ENCODE measurements at places on chromosomes 6 and 20. TPM values are rescaled to one million over a fixed set of nuclear protein-coding genes. Genes with fewer than 3 reads are reported as not detected.
A peak's percentile ranks its signal among the peaks of the same experiment; 100 is the strongest.

DNA sequence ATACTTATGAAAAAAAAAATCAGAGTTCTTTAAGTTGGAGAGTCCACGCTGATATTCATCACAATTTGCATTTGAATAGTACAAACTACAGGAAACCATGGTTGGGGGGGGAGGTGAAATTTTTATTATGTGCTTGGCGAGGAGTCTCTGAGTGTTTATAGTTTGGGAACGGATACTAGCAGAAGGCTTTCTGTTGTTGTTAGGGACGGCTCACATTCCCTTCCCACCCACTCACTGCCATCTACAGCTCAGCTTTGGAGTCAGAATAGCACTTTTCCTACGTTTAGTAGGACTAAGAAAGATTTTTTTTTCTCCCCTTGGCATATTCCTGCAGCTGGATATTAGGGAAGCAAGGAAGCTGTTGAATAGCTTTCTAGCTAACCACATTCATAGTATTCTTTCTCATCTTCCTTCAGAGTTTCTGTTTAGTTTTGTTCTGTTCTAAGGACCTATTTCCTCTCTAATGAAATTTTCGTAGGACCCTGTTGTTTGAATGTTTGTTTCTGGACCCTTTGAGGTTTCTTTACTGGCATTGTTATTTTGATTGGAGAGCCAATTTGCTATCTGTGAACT is 235.1 kb upstream of the ZNF217 start:
- DNase-seq = no peak
- no peaks in the 10 kb centered on the region for H3K36me3 ChIP-seq
- H3K27me3 ChIP-seq = no peaks in the 10 kb centered on the region
- peak overlapping the region; percentile 70 for H3K27ac ChIP-seq
- H3K4me3 ChIP-seq = no peak overlapping the region

GRCh38 chr6:112193535-112194051 is 60.8 kb downstream of the LAMA4 start:
- H3K36me3 ChIP-seq = no peaks in the 10 kb centered on the region
- peak; percentile 25 for DNase-seq
- no peak overlapping the region for H3K4me3 ChIP-seq
- H3K27ac ChIP-seq = no peak overlapping the region
- H3K27me3 ChIP-seq = no peaks in the 10 kb centered on the region

GPR6 gene
- total RNA-seq = not detected

PPP1R3G gene
- 0.56 TPM for total RNA-seq

GRCh38 chr6:15913573-15913972 is 215.3 kb upstream of the MYLIP start:
- H3K27me3 ChIP-seq = peaks cover 2% of the 10 kb centered on the region
- H3K4me1 ChIP-seq = no peaks in the 10 kb centered on the region
- H3K4me3 ChIP-seq = no peak overlapping the region
- DNase-seq = no peak
- no peaks in the 10 kb centered on the region for H3K36me3 ChIP-seq

- H3K27me3 ChIP-seq = no peaks in the 10 kb centered on the region
- DNase-seq = no peak
- no peak overlapping the region for H3K27ac ChIP-seq
- no peaks in the 10 kb centered on the region for H3K36me3 ChIP-seq
- H3K4me1 ChIP-seq = no peaks in the 10 kb centered on the region
- no peak overlapping the region for H3K4me3 ChIP-seq
Measured at GRCh38 chr6:71204741-71205140, 83.9 kb upstream of the OGFRL1 start.

GRCh38 chr6:81309811-81310210 is 442.7 kb downstream of the TENT5A start:
- no peak for DNase-seq
- no peaks in the 10 kb centered on the region for H3K4me1 ChIP-seq
- no peak overlapping the region for H3K4me3 ChIP-seq
- no peak overlapping the region for H3K27ac ChIP-seq
- H3K27me3 ChIP-seq = no peaks in the 10 kb centered on the region

DNA sequence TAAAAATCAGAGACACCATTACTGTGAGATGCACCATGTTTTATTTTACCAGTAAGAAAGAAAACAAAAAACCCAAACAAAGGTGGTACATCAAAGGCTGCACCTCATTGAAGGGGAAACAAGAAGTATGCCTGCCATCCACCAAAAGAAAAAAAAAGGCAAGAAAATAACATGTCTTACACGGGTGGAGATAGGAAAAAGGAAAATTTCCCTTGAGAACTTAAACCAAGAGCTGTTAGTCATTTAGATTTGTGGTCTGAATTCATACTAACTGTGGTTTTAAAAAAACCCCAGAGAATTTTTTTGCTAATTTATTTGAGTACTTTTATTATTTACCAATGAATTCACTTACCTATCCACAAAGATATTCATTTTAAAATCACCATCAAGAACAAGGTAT is 144.0 kb downstream of the LRRC1 start:
- no peak overlapping the region for H3K27ac ChIP-seq
- no peak for DNase-seq
- no peaks in the 10 kb centered on the region for H3K36me3 ChIP-seq
- no peaks in the 10 kb centered on the region for H3K4me1 ChIP-seq
- no peak overlapping the region for H3K4me3 ChIP-seq

GINS1 gene
- total RNA-seq = 59.9 TPM

C6orf62 gene
- 135 TPM for total RNA-seq

GRCh38 chr20:40276301-40276700 is 412.7 kb downstream of the MAFB start:
- no peaks in the 10 kb centered on the region for H3K4me1 ChIP-seq
- H3K27me3 ChIP-seq = no peaks in the 10 kb centered on the region
- H3K36me3 ChIP-seq = no peaks in the 10 kb centered on the region
- no peak overlapping the region for H3K4me3 ChIP-seq
- no peak overlapping the region for H3K27ac ChIP-seq

C20orf141 gene
- not detected for total RNA-seq

GRCh38 chr6:123323452-123324329 is 313.1 kb downstream of the TRDN start:
- H3K4me1 ChIP-seq = peaks cover 6% of the 10 kb centered on the region
- no peak overlapping the region for H3K27ac ChIP-seq
- no peaks in the 10 kb centered on the region for H3K36me3 ChIP-seq
- H3K27me3 ChIP-seq = no peaks in the 10 kb centered on the region
- DNase-seq = peak; percentile 6
- no peak overlapping the region for H3K4me3 ChIP-seq

GRCh38 chr6:119259027-119259426 is 90.5 kb downstream of the MAN1A1 start:
- no peaks in the 10 kb centered on the region for H3K27me3 ChIP-seq
- peaks cover 65% of the 10 kb centered on the region for H3K4me1 ChIP-seq
- H3K4me3 ChIP-seq = no peak overlapping the region
- peak overlapping the region; percentile 33 for H3K27ac ChIP-seq

DNA sequence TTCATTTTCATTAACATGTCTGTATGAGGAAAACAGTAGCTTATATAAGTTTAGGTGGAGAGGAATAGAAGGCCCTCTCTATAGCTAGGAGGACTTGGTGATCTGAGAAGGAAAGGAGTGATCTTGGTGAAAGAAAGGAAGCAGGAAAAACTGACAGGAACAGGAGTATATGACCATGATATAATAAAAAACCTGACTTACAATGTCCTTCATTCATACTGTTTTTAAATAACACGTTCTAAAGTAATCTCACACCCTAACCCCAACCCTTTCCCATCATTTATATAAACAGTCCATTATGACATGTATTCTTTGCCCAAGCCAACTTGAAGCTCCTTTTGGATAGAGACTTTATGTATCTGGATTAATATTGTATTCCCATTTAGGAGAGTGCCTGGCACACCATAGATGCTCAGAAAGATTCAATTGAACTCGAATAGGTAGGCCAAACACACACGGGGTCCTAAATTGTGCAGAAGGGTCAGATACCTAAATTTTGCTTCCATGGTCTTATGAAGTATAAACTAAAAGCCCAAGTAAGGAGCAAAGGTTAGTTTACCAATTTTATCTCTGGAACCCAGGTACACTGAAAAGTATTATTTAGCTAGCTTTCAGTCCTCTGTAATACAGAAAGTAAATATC is 75.9 kb downstream of the OR2B2 start:
- H3K36me3 ChIP-seq = no peaks in the 10 kb centered on the region
- no peak for DNase-seq
- peak overlapping the region; percentile 83 for H3K4me3 ChIP-seq
- peak overlapping the region; percentile 92 for H3K27ac ChIP-seq
- no peaks in the 10 kb centered on the region for H3K27me3 ChIP-seq
- H3K4me1 ChIP-seq = peaks cover 38% of the 10 kb centered on the region

GRCh38 chr6:105805501-105806023 is 280.6 kb upstream of the PRDM1 start:
- DNase-seq = no peak
- H3K4me3 ChIP-seq = no peak overlapping the region
- H3K4me1 ChIP-seq = no peaks in the 10 kb centered on the region
- no peaks in the 10 kb centered on the region for H3K27me3 ChIP-seq
- no peak overlapping the region for H3K27ac ChIP-seq

- peaks cover 66% of the 10 kb centered on the region for H3K4me1 ChIP-seq
- H3K4me3 ChIP-seq = no peak overlapping the region
- no peak overlapping the region for H3K27ac ChIP-seq
- no peaks in the 10 kb centered on the region for H3K36me3 ChIP-seq
- no peaks in the 10 kb centered on the region for H3K27me3 ChIP-seq
Measured at GRCh38 chr6:167846997-167847606, 20.4 kb downstream of the AFDN start.

GRCh38 chr6:163180874-163181541 is 233.5 kb upstream of the QKI start:
- DNase-seq = peak; percentile 91
- peaks cover 12% of the 10 kb centered on the region for H3K27me3 ChIP-seq
- no peak overlapping the region for H3K4me3 ChIP-seq
- H3K4me1 ChIP-seq = peaks cover 18% of the 10 kb centered on the region
- peak overlapping the region; percentile 4 for H3K27ac ChIP-seq

- H3K27me3 ChIP-seq = no peaks in the 10 kb centered on the region
- H3K36me3 ChIP-seq = no peaks in the 10 kb centered on the region
- H3K4me3 ChIP-seq = no peak overlapping the region
- no peak overlapping the region for H3K27ac ChIP-seq
- H3K4me1 ChIP-seq = no peaks in the 10 kb centered on the region
Measured at GRCh38 chr6:71124340-71124739, 164.3 kb upstream of the OGFRL1 start.

DNA sequence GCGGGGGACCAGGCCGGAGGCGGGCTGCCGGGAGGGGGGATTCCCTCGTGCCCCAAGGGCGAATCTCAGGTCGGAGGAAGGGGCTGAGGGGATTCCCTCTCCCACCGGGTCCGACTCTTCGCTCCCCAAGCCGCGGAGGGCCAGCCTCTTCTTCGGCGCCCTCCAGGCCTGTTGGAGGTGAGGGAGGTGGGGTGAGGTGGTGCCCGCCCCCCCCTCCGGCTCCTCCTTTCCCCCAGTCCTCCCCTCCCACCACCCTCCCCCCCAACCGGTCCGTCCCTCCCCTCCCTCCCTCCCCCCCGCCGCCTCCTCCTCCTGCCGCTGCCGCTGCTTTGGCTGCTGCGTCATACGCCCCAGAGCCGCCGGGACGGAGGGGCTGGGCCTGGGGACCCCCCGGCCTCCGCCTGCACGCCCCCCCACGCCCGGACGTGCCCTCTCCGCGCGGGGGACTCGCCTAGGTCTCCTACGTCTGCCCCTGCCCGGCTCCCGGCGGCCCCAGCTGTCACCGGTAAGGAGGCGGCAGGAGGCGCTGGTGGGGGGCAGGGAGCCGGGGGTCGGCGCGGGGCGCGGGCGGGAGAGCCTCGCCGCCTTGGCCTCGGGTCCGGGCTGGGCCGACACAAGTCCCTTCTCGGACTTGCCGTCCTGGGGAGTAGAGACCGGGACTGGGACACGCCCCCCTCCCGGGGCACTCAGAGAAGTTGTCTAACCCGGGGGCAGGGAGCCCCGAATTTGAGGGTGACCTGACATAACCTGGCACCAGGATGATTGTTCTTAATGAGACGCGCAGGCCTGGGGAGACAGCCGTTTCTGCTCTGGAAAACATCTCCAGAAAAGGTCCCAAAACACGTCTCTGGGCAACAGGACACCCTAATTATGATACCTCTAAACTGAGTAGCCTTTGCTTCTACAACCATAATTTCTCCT is at the start of gene PHF1:
PHF1 (plus strand) TSS at position 304 of the 921 bp plus-strand sequence. CDS start 1,250 bp downstream, outside the sequence.
- H3K4me1 ChIP-seq = peaks cover 32% of the 10 kb centered on the region
- no peak for DNase-seq
- H3K36me3 ChIP-seq = peaks cover 51% of the 10 kb centered on the region
- H3K4me3 ChIP-seq = peak within 1 kb of the TSS; percentile 85

TNXB gene
- 1.6 TPM for total RNA-seq

LY6G6F gene
- not detected for total RNA-seq

PPP1R16B gene
- 0.02 TPM for total RNA-seq

CLPSL2 gene
- not detected for total RNA-seq

DNA sequence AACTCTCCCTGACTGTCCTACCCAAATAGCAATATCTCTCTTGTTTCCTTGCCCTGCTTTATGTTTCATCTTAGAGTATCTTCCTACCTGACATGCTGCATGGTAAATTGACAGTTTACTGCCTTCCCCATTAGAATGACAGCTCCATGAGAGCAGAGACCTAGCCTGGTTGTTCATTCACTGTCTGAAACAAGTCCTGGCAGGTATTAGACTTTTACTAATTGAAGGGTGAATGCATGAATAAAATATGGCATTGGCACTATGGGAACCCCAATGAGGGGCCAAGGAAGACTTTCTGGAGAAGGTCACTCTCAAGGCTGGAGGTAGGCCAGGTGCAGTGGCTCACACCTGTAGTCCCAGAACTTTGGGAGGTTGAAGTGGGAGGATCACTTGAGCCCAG is 3.8 kb upstream of the CITED2 start:
- H3K36me3 ChIP-seq = no peaks in the 10 kb centered on the region
- H3K27ac ChIP-seq = no peak overlapping the region
- H3K4me1 ChIP-seq = peaks cover 48% of the 10 kb centered on the region
- DNase-seq = no peak

DNA sequence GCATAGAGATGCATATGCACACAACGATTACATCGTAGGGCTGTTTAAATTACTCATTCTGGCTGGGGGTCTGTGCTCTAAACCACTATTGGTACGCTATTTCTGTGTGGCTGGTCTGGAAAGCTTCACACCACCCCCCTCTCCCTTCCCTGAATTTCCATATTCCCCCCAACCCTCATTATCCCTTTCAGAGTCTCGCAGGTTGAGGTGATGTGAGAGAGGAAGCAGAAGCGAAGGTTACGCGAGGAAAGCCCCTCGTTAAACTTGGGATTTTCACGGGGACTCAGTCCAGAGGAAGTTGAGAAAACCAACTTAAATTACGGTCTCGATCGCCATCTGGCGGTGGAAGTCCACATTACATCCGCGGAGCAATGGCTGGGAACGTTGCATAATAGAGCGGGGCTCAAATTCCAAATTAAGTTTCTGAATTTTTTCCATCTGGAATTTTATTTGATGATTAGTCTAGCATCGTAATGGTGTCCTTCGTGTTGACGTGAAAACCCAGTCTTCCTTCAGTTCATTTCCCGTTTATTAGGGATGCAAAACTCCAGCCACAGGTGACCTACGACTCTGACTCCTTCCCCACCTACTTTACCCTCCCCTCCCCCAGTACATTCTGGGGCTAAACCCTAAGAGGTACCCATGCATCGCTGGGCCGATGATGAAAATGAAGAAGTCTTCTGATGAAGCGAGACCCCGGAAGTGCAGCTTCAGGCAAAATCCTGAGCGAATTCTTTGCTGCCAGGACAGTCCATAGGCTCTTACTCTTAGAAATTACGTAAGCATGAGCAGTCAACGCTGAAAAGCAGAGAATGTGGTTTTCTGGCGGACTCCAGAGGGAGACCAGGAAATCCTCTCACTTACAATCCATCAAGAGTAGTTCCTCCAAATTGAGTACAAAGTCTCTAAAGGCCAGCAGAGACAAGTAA is 19.7 kb downstream of the HLA-DOB start:
- no peaks in the 10 kb centered on the region for H3K36me3 ChIP-seq
